ENCODE measurements at places on chromosomes 7 and 10. TPM values are rescaled to one million over a fixed set of nuclear protein-coding genes. Genes with fewer than 3 reads are reported as not detected.
A peak's percentile ranks its signal among the peaks of the same experiment; 100 is the strongest.

DNA sequence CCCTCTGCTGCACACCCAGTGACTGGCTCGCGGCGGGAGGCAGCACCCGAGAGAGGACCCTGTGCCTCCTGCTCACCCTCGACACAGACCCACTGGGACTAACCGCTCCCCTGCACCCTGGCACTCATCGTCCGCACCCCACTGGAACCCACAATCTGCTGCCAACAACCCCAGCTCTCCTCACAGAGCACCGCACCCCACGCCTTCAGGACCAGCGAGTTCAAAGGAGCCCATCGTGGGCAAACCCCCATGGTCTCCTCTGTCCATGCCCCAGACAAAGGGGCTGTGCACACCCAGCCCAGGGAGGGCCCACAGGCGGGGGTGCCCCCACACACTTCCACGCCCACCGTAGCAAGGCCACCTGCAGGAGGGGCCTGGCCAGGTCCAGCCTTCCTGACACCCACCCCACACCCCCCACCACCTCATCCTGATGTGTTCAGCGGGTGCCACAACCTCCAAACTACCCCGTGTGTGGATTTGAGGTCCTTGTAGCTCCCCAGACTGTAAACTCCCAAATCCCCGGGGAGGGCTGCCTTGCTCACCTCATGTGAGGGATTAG, 14.0 kb downstream of the RASGEF1A start:
- H3K27me3 ChIP-seq = no peaks in the 10 kb centered on the region
- H3K4me3 ChIP-seq = no peak overlapping the region
- H3K27ac ChIP-seq = no peak overlapping the region
- no peaks in the 10 kb centered on the region for H3K36me3 ChIP-seq
- peaks cover 7% of the 10 kb centered on the region for H3K4me1 ChIP-seq

- no peak overlapping the region for H3K27ac ChIP-seq
- H3K27me3 ChIP-seq = peaks cover 7% of the 10 kb centered on the region
- peak; percentile 10 for DNase-seq
- H3K4me1 ChIP-seq = peaks cover 12% of the 10 kb centered on the region
- peak overlapping the region; percentile 33 for H3K4me3 ChIP-seq
- no peaks in the 10 kb centered on the region for H3K36me3 ChIP-seq
Observed at GRCh38 chr7:26664735-26665416, 199.5 kb downstream of the SKAP2 start.

The UNCX gene
- not detected for total RNA-seq

DNA sequence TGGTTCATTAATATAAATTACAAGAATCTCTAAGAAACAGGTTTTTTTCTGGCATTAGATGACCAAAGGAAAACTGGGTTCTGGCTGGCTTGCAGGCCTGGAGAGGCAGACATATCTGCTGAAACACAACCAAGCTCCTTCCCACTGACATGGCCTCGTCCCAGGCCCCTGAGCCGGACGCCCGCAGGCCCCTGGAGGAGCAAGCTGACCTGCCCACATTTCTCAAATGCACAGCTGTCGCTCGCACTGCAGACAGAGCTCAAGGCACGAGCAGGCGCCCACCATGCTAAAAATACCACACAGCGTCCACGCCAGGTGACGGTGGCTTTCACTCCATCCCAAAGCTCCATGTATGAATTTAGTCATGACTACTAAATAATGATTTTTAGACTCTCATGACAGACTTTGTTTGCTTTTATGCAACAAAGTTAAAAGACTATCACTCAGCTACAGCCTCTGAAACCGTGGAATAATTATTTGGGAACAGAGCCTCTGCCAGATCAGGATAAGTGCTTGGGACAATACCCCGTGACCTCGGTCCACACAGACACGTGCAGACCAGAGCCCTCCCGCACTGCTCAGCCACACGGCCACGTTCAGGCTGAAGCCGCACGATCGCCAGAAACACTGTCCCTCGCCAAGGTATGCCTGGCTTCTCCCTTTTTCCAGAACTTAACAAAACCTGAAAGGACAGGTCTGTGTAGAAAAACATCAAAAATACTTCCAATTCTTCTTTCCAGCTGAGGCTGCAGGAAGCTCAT, 71.1 kb downstream of the DIP2C start:
- H3K4me1 ChIP-seq = no peaks in the 10 kb centered on the region
- H3K36me3 ChIP-seq = no peaks in the 10 kb centered on the region
- H3K27ac ChIP-seq = no peak overlapping the region

GRCh38 chr10:6530211-6530840, 49.8 kb downstream of the PRKCQ start:
- no peaks in the 10 kb centered on the region for H3K27me3 ChIP-seq
- DNase-seq = peak; percentile 80
- H3K4me3 ChIP-seq = peak overlapping the region; percentile 96
- peak overlapping the region; percentile 96 for H3K27ac ChIP-seq

DNA sequence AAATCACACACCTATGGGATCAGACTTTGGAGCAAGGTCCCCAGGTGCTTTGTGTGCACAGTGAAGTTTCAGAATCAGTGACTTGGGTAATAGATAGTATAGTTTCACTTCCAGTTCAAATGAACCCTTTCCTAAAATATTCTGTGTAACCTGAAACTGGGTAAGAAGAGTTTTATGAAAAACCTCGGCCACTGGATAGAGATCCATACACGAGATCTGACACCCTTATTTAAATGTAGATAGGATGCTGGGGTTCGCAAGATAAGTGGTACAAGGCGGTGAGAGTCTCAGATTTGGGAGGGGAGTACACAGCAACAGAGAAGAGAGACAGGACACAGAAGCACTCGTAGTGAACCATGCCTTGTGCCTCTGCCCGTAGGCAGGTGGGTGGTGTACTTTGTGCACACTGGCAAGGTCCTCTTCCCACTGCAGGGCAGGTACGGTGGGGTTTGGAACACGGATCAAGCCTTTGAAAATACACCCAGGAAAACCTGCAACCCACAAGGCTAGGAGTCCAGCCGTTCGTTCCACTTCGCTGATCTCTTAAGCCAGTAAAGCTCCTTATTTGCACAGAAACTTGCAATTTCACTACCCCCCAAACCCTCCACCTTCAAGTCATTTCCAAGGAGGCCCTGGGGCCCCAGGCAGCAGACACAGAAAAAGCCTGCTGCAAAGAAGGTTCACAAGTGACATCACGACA, 162.8 kb downstream of the USP6NL start:
- peaks cover 39% of the 10 kb centered on the region for H3K4me1 ChIP-seq
- H3K27me3 ChIP-seq = peaks cover 23% of the 10 kb centered on the region
- no peak for DNase-seq
- no peaks in the 10 kb centered on the region for H3K36me3 ChIP-seq
- no peak overlapping the region for H3K27ac ChIP-seq
